ENCODE measurements at places on chromosomes 16 and 17.

DNA sequence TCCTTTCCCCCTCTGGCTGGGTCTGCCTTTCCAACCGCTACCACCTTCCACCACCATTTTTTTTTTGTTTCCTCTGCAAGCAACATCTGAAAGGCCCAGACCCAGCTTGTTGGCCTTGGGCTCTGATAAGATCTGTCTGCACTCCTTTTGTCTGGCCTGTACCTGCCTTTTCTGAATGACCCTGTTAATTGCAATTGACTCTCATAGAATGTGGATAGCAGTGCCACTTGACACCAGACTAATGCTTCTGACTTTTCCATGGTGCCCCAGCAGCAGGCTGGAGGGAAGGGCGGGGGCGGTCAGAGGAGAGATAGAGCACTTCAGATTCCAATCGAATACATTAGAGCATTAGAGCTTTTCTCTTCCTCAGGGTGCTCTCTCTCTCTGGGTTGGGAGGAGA lies 538.9 kb downstream of the WWOX start:
- no peak for DNase-seq

GRCh38 chr16:4414187-4414917 lies 2.0 kb downstream of the CORO7 start:
- no peak for DNase-seq

- DNase-seq: no peak
These were observed 4.2 kb downstream of the MFAP4 start for GRCh38 chr17:19382531-19383444.

- no peak for DNase-seq
These were observed 52.4 kb downstream of the YPEL2 start for GRCh38 chr17:59383893-59384292.

GRCh38 chr17:4599505-4600281 lies 15.4 kb downstream of the SMTNL2 start:
- DNase-seq: no peak

GRCh38 chr17:81195941-81196495 lies 26.7 kb downstream of the CEP131 start:
- DNase-seq: no peak

DNA sequence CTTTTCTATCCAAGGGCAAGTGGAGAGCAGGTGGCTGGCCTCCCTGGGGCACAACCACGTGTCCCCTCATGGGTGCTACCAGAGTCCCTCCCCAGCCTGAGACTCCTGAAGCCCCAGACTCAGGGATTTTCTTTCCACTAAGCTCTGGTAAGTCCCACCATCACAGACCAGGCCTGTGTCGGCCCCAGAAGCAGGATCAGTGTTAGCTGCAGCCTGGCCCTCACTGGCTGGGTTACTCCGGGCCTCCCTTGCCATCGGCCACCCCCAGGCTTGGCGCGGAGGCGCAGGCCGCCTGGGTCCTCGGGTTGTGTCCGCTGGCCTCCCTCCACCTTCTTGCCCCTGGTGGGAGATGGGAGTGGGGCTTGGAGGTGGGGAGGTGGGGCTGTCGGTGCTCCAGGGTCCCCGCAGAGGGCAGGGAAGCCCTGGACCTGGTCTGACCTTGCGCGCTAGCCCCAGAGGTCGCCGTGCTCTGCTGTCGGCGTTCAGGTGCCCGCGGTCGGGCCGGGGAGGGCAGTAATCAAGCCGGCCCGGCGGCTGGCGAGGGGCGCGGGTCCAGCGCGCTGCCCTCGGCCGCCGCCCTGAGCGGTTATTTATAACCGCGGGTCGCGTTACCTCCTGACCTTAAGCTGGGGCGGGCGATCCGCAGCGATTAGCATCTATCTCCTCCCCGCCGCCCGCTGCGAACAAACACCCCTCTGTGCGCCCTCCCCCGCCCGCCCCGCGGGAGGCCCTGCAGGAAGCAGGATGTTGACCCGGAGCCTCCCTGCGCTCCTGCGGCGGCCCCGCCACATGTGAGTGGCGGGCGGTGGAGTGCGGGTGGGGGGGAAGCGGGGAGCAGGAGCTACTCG lies 78.1 kb upstream of the TOB1 start:
- peak; percentile 83 for DNase-seq

GRCh38 chr17:39576187-39576586 lies 31.5 kb downstream of the NEUROD2 start:
- no peak for DNase-seq

DNA sequence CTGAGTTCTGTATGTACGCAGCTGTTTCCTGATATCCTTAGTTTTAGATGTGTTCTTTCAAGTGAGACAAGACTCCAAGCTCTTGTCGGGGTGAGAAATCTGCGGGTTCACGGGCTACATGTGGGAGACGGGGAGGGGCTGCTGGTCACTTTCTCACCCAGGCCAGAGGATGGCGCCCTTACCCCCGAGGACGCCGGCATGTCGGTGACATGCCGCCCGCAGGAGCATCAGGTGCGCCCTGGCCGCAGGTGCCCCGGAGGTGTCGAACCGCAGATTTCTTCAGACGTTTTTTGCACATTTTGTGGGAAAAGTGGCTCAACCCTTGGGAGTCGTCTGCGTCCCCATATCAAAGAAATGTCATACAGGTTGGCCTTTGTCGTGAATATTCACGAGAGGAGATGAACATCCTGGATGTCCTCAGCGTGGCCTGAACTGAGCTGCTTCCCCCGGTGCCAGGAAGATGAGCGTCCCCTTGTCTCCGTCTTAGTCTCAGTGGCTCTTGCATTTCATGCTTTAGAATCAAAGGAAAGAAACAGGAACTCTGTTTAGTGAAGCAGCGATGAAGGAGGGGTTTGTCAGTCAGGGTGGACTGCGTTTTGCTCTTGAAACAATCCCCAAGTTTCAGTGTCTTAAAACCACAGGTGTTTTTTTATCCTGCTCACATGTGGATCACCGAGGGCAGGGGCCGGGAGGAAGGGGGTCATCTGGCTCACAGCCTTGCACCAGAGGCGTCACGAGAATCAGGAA lies 75.4 kb upstream of the ZNF750 start:
- no peak for DNase-seq

GRCh38 chr16:57970970-57971369 lies at the start of gene CNGB1:
TSS of gene CNGB1 (minus strand) at chr16:57971128. CDS start at chr16:57967286, 3,842 bp downstream.
- no peak for DNase-seq

DNA sequence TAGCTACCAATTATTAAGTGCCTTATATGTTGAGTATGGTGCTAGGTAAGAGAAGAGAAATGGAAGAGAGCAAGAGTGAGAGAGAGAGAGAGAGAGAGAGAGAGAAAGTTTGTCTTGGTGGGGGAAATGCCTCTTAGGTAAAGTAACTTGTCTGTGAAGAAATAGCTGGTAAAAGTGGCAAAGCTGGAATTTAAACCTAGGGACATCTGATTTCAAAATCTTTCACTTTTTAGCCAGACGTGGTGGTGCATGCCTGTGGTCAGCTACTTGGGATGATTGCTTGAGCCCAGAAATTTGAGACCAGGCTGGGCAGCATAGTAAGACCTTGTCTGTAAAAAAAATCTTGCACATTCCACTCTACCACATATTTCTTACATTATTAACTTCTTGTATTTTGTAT lies 23.0 kb upstream of the CDR2 start:
- no peak for DNase-seq

DNA sequence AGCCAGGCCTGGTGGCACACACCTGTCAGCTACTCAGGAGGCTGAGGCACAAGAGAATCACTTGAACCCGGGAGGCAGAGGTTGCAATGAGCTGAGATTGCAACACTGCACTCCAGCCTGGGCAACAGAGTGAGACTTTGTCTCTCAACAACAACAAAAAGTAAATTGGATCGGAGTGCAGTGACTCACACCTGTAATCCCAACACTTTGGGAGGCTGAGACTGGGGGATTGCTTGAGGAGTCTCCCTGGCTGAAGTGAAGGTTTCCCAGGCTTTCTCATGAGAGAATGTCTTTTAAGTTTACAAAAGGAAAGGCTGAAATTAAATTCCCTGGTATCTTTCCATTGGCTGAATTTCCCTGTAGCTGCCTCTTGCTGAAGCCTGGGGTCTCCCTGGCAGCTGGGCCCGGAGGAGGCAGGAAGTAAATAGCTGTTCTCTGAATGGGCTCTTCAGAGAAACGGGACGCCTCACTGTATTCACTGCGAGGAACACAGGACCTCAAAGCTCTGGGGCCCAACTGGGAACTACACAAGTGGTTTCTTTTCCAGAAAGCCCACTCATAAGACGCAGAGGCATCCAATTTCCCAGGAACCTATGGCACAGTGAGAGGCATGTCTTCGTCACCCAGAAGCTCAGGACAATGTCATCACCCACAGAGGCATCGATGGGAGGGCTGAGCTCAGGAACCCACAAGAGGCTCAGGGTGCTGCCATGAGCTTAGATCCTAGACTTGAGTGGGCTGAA lies 77.4 kb upstream of the SMURF2 start:
- DNase-seq: no peak

- no peak for DNase-seq
These were observed 22.8 kb downstream of the ANKFN1 start for GRCh38 chr17:56176091-56176490.

DNA sequence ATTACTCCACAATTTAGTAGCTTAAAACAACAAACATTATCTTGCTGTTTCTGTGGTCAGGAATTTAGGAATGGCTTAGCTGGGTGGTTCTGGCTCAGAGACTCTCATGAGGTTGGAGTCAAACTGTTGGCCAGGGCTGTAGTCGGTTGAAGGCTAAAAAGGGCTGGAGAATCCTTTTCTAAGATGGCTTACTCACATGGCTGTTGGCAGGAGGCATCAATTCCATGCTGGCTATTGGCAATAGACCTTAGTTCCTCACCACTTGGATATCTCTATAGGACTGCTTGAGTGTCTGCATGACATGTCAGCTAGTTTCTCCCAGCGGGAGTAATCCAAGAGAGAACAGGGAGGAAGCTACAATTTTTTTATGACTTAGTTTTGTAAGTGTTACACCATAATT lies 6.6 kb upstream of the EFCAB13 start:
- DNase-seq: no peak

DNA sequence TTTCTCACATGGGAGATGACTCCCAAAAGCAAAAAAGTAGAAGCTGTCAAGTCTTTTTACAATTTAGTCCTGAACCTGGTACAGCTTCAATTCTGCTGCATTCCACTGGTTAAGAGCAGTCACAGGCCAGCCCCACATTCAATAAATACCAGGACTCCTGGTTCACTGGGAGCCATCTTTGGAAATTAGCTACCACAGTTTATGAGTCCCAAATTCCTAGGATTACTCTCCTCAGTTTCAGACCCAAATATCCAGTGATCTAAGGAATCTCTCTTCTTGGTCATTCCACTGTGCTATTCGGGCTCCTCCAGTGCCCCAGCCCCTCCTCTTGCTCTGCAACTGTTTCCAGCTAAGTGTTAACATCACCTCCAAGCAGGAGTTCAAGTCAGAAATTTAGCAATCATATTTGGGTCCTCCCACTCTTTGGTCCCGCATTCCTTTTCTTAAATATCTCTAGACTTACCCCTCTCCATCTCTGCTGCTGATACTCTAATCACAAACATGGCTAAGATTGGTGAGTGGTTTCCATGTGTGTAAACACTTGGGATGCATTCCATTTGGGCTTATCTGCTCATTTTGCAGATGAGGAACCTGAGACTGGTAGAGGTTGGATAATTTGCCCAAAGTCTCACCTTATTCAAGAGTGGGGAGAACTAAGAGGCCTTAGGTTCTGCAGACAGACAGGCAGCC lies 9.6 kb upstream of the WIPF2 start:
- no peak for DNase-seq

GRCh38 chr16:57278494-57278893 lies 6.0 kb downstream of the PLLP start:
- DNase-seq: no peak

DNA sequence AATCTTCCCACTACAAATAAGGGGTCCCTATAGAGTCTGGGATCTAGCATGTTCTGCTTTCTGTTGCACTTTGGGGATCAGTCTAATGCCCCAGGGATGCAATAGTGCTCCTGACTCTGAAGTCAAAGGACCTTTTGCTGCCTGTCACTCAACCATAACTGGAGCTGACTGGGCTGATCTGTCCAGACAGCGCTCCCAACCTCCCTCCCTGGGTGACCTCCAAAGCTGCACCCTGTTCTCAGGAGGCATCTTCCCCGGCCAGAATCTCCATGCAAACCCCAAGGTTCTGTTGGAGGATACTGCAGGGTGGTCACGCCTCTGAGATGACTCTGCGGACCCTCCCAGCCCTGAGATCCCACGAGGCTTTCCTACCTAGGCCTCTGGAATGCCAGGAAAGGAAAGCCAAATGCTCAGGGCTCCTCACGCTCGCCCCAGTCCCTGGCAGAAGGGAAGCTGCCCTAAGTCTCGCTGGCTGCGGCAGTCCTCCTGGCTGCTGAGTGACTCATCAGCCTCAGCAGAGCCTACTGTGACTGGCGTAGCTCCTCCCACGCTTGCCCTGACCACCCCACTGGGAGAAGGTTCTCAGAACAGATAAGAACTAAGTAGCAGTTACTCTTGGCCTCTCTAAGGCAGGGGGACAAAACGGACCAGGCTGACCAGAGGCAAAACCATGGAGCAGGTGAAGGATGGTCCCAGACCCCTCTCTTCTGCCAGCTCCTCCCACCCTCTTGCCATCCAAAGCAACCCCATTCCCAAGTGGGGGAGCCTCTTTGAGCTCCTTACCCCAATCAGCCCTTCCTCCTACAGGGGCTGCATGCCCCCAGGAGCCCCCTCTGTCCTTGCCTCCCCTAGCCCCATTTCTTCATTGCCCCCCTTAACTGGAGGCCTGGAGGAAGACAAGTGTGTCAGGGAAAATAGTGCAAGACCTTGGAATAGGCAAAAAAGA lies 124.1 kb upstream of the TNRC6C start:
- peak; percentile 72 for DNase-seq

- no peak for DNase-seq
These were observed 1931.9 kb downstream of the TP53TG3F start for GRCh38 chr16:35391328-35391727.

DNA sequence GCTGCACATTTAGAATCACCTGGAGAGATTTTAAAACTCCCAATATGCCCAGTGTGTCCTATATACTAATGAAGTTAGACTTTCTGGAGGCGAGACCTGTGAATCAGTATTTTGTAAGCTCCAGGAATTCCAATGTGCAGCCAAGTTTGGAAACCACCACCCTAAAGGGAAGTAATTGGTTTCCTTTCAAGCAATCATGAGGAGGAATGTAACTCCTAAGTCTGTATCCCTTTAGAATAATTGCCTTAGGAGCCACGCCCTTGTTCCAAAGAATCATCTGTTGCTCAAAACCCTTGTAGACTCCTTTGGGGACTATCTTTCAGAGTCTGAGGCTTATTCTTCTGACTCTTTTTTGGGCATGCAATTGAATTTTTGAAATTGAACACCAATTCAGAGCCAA lies 84.4 kb downstream of the DNAH9 start:
- DNase-seq: no peak

- DNase-seq: peak; percentile 19
These were observed 9.1 kb downstream of the TUBG1 start for GRCh38 chr17:42618442-42619150.

- DNase-seq: no peak
These were observed 11.1 kb upstream of the PSMC5 start for GRCh38 chr17:63816123-63816522.

DNA sequence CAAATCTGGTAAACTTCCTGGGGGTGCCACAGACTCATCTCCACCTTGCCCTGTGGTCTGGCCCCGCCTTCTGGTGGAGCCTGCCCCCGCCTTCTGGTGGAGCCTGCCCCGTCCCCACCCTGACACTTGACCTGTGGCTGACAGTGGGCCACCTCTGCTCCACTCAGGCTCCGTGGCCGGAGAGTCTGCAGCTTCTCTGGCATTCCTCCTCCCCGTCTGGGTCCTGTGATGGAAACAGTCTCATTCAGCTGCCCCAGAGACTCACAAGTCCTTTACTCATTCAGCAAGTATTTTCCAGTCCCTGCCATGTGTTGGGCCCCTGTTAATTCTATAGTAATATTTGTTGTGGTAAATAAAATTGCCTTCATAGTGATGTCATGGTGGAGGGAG lies 21.0 kb upstream of the G6PC1 start:
- no peak for DNase-seq
